ENCODE measurements at places on chromosomes 13 and 19. TPM values are rescaled to one million over a fixed set of nuclear protein-coding genes. Genes with fewer than 3 reads are reported as not detected.

The NLRP7 gene
- total RNA-seq = 0.13 TPM

The PSG11 gene
- total RNA-seq = 2.0 TPM

The RFX1 gene
- 0.90 TPM for total RNA-seq

The LYPD5 gene
- total RNA-seq = not detected

DNA sequence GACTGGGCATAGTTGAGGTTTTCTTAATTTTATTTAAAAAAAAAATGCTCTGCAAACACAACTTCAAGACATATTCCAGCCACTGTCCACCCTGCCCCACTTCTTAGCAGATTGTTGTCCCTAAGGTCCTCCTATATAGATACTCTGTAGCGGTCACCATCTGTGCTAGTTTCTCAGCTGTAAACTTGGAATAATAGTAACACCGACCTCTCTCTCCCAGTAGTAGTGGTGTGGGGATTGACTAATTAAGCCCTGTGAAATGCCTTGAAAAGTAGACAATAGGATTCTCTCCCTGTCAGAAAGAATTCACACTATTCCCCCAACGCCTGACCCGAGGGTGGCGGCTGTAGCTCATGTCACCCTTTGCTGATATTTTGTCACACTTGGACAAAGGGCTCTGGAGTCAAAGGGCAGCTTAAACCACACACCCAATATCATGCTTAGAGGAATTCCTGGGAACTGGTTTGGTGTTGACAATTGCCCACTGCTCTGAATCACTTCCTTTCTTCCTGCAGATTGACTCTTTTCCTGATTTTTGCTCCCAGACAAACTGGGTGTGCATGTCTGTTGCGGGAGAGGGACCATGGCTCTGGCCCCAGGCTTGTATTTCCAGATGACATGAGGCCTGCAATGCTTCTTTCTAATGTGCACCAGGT, 9.2 kb upstream of the SERP2 start:
- DNase-seq = no peak

GRCh38 chr13:112603641-112604225, 15.8 kb upstream of the TUBGCP3 start:
- DNase-seq = no peak

DNA sequence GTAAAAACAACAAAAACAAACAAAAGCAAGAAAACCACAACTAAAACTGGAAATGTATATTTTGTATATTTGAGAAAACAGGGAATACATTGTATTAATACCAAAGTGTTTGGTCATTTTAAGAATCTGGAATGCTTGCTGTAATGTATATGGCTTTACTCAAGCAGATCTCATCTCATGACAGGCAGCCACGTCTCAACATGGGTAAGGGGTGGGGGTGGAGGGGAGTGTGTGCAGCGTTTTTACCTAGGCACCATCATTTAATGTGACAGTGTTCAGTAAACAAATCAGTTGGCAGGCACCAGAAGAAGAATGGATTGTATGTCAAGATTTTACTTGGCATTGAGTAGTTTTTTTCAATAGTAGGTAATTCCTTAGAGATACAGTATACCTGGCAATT, 17.1 kb downstream of the KLF5 start:
- DNase-seq = no peak

DNA sequence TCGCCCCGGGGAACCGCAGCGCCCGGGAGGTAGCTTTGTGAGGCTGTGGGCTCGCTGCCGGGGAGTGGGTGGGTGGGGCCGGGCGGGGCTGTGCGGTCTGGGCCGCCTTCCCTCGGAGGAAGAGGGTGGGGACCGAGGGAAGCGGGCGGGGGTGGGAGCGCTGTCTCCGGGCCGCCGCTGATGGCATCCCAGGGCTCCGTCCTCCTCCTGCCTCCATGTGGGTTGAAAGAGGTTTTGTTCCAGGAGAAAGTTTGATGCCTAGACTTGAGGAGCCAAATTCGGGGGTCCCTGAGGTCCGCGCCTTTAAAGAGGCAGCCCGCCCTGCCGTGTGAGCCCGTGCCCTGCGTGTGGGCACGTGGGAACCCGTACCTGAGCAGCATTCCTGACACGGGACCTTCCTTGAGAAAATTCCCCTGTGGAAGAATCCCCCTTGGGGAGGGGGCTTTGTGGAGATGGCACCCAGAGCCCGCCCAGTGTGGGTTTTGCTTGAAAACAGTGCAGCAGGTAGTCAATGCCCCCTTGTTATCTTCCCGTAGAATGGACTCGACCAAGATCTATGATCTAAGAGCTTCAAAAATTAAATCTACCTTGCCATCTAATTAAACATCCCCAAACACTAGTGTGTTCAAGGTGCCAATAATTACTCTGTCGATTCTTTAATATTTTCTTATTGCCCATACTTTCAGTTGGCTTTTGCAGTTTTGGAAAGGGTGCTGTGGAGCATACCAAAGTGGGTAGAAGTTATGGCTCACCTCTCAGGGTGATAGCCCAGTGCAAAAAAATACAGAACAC, 107.8 kb downstream of the RXFP2 start:
- DNase-seq = no peak

- DNase-seq = no peak
Observed at GRCh38 chr13:39148513-39148961, 110.3 kb downstream of the NHLRC3 start.

DNA sequence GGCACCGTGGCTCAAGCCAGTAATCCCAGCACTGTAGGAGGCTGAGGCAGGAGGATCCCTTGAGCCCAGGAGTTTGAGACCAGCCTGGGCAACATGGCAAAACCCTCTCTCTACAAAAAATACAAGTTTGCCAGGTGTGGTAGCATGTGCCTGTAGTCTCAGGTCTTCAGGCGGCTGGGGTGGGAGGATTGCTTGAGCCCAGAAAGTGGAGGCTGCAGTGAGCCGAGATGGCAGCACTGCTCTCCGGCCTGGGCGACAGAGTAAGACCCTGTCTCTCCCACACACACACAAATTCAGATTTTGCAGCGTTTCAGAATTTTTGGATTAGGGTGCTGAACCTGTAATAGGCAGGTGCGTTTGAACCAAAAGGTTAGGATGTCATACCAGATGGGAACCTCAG, 2.2 kb downstream of the RPS11 start:
- no peak for DNase-seq

- no peak for DNase-seq
Observed at GRCh38 chr13:78700121-78700910, 41.4 kb upstream of the OBI1 start.

DNA sequence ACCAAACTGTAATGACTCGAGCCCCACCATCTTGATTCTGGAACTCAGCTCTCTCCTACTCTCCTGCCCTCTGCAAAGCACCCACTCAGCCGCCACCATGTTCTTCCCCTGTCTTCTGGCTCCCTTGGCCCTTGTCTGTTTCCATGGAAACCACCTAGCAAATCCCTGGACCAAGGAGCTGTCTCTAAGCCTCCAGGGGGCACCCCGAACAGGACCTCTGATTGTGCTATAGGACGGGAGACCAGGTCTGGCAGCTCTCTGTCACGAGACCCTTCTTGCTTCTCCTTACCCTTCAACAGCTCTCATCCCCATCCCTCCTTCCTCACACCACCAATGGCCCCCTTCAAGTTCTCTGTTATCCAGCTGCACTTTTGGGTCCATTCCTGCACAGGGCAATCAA, 277.7 kb upstream of the ZNF507 start:
- peak; percentile 9 for DNase-seq
